BE2C (cell line): ENCODE measurements at places on chromosomes 6 and 20.

GRCh38 chr6:105982761-105983540, 103.2 kb upstream of the PRDM1 start:
- DNase-seq = no peak

GRCh38 chr20:45060294-45060693, 40.6 kb downstream of the KCNS1 start:
- DNase-seq = no peak

DNA sequence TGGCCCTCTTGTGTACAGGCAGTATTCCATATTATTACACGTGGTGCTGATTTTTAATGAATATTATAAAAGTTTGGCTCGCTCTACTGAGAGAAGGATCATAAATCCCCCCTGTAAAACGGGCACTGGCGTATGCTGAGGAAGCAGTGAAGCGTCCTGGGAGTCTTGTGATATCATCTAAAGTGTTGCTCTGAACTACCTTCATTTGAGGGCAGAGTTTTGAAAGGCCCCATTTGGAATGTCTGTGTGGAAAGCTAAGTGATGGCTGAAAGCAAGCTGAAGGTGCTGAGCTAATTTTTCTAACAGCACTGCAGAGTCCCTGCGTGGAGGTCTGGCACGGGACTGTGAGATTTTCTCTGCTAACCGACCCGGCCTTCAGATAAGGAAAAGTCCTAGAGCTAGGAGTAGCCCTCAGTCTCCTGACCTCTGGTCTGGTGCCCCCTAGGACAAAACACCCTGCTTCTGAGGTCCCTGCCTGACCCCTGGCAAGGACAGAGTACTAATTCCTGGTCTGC, 1.3 kb upstream of the BACH2 start:
- no peak for DNase-seq

DNA sequence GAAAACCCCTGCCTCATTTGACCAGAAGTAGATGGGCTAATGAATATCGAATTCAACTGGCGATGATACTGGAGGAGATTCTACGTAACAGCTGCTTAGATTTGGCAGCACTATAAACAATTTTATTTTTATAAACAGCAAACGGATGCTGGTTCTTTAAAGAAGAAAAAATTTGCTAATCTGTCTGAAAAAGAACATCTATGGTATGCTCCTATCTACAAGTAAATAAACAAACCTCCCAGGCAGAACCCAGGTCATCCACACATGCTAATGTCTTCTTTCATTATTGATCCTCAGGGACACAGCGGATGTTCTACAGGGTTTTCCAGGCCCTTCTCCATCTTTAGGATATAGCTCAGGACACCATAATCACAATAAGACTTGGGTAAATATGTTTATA, 291.3 kb downstream of the ALDH8A1 start:
- DNase-seq = no peak

GRCh38 chr20:54502179-54502578, 26.8 kb downstream of the DOK5 start:
- DNase-seq = no peak

- no peak for DNase-seq
Measured at GRCh38 chr6:12844284-12845223, 128.0 kb downstream of the PHACTR1 start.

- no peak for DNase-seq
Measured at GRCh38 chr6:46378882-46379416, 112.3 kb downstream of the RCAN2 start.

DNA sequence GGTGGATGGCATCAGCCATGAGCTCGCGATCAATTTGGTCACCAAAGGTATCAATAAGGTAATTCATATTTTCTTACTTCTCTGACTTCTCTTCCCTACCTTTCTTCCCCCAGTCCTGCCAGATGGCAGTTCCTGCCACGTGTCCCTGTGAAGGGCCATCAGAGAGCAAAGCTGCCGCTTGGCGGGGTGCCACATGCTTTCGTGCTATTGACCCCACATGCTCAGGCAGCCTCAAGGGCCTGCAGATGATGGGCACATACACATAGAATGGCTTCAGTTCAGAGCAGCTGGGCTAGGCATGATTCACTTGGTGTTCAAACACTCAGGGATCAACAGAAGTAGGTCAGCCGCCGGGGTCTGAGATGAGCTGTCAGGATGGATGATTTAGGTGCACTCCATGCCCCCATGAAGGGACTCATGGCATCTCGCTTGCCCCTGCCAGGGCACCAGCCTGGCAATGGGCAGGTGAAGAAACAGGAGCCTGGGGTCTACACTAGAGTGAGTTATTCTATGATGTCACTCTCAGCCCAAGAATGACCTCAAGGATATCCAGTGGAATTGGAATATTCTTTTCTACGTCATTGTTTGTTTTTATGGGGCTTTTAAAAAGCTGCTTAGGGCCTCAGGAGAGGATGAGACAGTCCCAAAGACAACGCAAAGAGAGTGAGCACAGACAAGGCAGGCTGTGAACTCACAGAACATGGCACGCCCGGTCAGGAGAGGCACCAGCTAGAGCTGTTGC, 25.5 kb downstream of the BANF2 start:
- peak; percentile 35 for DNase-seq

DNA sequence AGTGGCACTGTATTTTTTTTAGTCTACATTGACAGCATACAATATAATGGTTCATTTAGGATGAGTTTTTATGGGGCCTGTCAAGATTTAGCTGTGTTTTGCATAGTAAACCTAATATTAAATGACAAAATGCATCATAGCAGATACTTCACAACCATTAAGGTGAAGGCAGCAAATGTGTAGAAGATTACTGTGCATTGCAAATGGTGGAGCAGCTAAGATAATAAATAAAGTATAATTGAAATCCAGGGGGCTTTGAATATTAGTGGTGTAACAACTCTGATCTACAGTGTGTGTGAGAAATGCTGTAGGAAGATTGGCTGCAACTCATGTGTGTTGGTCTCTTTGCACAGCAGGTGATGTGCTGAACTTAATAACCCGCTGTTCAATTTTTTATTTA, 801.9 kb upstream of the CITED2 start:
- DNase-seq = no peak

DNA sequence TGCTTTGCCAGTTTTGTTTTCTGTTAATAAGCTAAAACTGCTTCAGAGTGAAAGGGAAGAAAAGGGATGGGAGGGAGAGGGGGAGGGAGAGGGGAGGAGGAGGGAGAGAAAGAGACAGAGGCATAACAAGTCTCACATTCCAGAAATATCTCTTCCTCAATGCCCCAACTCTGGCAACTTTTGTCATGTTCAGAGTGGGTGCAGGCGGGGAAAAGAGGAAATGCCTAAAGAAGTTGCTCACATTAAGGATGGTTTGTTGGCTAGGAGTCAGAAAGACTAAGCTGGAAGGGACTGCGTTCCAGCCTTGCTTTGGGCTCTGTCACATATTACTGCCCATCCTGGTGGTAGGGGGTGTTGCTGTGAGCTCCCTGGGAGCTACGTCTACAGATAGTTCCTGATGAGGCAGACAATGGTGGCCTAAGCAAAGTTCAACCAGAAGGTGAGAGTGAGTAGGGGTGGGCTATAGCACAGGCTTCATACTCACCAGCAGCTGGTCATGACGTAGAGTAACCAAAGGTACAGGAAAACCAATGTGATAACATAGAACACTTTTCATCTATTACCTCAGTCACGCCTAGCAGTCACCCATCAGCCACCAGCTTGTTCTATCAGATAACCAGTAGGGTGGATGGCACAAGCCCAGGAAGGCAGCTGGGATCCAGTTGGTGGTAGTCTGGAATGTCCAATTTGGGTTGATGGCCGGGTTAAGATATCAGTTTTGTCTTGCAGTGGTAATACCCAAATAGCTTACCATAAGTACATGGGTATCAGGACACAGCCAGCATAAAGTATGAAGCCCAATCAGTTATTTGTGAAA, 2.1 kb downstream of the TSPYL4 start:
- DNase-seq = no peak

GRCh38 chr20:50169329-50169823, 15.9 kb upstream of the PEDS1 start:
- peak; percentile 74 for DNase-seq

DNA sequence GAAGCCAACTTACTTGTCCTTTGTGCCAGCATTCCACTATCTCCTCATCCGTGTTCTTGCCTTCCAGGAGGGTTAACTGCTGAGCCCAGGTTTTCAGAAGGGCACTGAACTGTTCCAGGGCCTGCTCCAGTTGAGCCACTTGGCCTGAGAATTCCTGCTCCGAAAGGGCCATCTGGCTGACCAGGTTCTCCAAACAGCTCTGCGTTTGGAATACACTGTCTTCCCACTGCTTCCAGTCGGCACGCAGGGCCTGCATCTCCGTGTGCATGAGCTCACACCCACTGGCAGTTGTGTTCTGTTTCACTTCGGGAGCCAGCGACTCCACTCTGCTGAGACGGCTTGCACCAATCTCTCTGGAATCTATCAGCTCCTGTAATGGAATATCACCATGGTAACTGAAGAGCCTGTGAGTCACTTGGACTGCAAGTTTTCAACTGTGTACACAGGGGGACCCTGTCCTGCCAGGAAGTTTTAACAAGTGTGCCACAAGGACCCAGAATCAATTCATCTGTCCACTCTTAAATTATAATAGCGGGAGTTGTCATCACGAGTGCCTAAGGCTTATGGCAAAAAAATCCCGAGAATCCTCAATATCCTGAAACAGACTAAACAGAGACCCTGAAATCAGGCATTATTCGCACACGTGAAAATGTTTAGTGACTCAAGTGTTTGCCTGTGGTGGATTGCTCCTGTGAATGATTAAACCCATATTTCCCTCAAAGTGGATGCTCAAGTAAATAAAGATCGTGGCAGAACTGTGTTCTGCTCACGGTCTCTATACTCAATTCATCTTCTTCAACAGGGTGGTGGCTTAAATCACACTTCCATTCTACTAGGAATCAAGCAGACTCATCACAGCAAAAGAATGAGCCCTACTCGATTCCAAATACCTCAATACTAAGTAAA, 255.9 kb downstream of the SYNE1 start:
- peak; percentile 36 for DNase-seq

DNA sequence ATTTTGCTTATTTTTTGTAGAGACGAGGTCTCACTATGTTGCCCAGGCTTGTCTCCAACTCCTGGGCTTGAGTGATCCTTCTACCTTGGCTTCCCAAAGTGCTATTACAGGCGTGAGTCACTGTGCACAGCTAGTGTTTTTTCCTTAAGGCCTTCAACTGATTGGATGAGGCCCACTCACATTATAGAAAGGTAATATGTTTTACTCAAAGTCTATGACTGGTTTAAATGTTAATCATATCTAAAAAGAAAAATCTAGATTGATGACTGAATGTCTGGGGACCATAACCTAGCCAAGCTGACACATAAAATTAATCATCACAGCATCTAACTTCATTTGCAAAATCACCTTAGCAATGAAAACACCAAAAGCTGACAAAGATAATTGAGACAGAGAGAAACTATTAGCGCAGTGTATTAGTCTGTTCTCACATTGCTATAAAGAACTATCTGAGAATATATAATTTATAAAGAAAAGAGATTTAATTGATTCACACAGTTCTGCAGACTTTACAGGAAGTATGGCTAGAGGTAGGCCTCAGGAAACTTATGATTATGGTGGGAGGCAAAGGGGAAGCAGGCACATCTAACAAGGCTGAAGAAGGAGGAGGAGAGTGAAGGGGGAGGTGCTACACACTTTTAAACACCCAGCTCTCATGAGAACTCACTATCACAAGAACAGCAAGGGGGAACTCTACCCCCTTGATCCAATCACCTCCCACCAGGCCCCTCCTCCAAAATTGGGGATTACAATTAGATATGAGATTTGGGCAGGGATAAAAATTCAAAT, 66.8 kb upstream of the ARHGAP18 start:
- no peak for DNase-seq

DNA sequence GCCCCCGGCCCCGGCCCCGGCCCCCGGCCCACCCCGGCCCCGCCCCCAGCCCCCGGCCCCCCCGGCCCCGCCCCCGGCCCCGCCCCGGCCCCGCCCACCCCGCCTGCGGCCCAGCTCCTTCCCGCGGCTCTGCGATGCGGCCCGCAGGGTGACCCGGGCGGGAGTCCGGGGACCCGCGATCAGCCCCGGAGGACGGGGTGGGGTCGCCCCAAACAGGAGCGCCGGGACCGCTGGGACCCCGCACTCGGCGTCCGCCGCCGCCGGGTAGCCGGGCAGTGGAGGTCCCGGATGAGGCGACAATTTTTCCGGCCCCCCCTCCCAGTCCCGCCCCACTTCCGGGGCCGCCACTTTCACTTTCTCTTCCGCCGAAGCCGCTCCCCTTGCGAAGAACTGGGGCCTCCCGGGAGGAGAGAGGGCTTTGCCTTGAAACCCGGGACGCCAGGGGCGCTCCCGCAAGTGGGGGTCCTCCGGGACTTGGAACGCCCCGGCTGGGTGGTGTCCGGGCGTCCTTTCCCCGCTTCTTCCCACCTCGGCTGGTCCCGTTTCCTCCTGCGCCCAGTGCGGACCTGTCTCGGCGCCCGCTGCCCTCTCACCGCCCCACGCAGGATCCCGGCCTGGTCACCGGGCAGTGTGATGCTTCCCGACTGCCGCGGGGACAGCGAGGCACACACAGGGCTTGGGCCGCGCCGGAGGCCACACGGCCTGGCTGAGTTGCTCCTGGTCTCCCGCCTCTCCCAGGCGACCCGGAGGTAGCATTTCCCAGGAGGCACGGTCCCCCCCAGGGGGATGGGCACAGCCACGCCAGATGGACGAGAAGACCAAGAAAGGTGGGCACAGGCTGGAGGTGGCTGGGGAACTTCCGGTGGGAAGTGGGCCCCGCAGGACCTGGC, at the start of gene RBCK1:
TSS of gene RBCK1 (plus strand) at position 347 of the 890 bp plus-strand sequence. CDS start at position 806, 459 bp downstream.
- DNase-seq = peak; percentile 73

GRCh38 chr20:56752274-56752673, 123.2 kb downstream of the TFAP2C start:
- no peak for DNase-seq

DNA sequence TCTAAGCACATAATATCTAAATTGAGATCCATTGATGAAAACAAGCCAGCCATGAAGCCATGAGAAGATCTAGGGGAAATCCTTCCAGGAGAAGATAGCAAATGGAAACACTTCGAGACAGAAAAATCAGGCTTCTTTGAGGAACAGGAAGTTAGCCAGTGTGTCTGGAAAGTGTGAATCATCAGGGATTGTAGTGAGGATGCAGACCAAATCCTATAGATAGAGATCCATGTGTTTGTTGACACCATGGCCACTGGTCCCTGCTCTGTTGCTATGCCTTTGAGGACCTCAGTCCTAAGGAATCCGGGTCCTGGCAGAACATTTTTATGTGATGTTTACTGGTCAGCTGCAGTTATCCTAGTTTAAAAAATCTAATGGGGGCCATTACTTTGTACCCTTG, 6.6 kb upstream of the ELOVL2 start:
- DNase-seq = no peak
